ENCODE measurements at places on chromosomes 12 and 14. TPM values are rescaled to one million over a fixed set of nuclear protein-coding genes. Genes with fewer than 3 reads are reported as not detected.

The ZNF384 gene
- 17.4 TPM for total RNA-seq

The RTL1 gene
- total RNA-seq = 4.2 TPM

The WIF1 gene
- 17.3 TPM for total RNA-seq

The NTF3 gene
- total RNA-seq = 4.7 TPM

The NAV3 gene
- 43.8 TPM for total RNA-seq

The PAX9 gene
- 2.8 TPM for total RNA-seq

The IFI27 gene
- total RNA-seq = 18.3 TPM

The CYP46A1 gene
- 2.0 TPM for total RNA-seq

The CMA1 gene
- total RNA-seq = 0.69 TPM

The ANKS1B gene
- total RNA-seq = 10.7 TPM

The TEAD4 gene
- 5.2 TPM for total RNA-seq

The SIX4 gene
- 4.4 TPM for total RNA-seq

The VPS29 gene
- 59.7 TPM for total RNA-seq

The ARHGAP9 gene
- 5.0 TPM for total RNA-seq

The AICDA gene
- 0.20 TPM for total RNA-seq

The TBX3 gene
- 14.7 TPM for total RNA-seq

The SNX6 gene
- total RNA-seq = 81.2 TPM

The AJUBA gene
- total RNA-seq = 44.7 TPM

The KRT82 gene
- 15.8 TPM for total RNA-seq

The AGAP2 gene
- 1.1 TPM for total RNA-seq

The EIF2S3B gene
- 0.99 TPM for total RNA-seq

The FOXG1 gene
- total RNA-seq = not detected

The RARG gene
- 65.2 TPM for total RNA-seq

The INSM2 gene
- total RNA-seq = not detected

The SLC6A15 gene
- 1.2 TPM for total RNA-seq

The TAS2R8 gene
- not detected for total RNA-seq
